ENCODE measurements at places on chromosomes 5 and 9.

- no peak for DNase-seq
Measured at GRCh38 chr9:112900901-112901300, 10.2 kb upstream of the SLC46A2 start.

GRCh38 chr5:55338092-55338613 is 30.4 kb downstream of the MTREX start:
- DNase-seq: no peak

DNA sequence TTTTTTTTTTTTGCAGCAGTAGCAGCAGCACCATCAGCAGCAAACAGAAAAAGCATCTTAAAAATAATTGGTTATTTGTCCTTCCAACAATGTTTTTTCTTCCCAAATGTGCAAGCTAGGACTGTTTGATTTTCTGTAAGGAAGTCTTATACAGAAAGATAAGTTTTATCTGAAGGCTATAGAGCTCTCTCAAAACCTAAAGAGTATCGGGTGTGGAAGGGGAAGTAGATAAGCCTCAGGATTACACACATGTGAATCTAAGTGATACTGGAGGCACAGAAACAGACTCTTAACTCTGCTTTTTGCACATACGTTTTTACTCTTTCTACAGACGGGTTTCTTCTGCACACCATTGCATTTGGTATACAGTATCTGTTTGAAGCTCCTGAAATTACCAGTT is 184.4 kb upstream of the FTMT start:
- no peak for DNase-seq

- no peak for DNase-seq
Measured at GRCh38 chr9:33133186-33133585, 34.0 kb downstream of the B4GALT1 start.

DNA sequence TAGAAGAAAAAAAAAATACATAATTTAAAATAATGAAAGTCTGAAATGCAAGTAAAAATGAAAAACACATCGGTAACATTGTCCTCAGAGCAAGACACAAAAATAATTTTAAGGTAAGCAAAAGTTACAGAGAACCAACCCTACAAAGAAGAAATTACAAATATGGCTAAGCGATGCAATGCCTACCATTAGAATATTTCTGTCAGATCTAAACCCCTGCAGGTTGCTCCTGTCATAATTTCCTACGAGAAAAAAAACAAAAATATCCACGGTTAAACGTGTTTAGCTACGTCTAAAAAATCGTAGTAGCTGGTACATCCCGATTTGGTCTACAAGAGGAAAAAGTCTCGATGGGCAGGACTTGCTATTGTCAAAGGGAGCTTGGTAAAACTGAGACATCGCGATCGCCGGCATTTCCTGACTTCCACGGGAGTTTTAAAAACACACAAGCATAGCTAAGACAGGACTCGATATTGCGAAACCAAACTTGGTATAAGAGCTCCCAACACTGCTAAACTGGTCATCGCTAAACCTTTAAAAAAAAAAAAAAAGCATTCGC is 1.1 kb upstream of the ANXA2R start:
- DNase-seq: no peak

DNA sequence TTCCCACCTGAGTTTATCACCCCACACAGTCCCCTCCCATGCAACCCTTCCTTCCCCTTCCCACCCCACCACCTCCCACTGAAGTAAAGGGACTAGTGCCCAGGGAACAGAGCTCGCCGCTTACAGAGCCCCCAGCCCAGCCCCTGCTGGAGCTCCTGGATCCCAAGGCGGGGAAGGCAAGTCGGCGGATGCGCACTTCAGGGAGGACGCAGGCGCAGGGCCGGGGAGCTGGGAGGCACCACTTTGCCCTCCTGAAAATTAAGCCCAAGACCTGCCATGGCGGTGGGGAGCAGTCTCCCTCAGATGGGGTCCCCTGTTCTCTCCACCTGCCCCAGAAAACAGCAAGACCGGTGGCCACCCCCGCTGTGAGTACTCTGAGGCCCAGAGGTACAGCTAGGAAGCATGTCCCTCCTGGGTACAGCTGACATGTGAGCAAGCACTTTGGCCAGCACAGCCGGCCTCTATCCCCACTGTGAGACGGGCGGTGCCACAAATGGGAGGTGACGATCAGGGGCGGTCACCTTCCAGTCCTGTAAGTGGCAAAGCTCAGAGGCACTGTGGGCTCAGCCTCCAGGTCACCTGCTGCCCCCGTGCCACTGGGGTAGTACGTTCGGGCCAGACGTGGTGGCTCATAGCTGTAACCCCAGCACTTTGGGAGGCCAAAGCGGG is 45.9 kb downstream of the COL23A1 start:
- no peak for DNase-seq

- no peak for DNase-seq
Measured at GRCh38 chr9:136204838-136205706, at the start of gene LHX3. LHX3 (minus strand) TSS chr9:136205128; CDS start chr9:136205012, 116 bp downstream.

DNA sequence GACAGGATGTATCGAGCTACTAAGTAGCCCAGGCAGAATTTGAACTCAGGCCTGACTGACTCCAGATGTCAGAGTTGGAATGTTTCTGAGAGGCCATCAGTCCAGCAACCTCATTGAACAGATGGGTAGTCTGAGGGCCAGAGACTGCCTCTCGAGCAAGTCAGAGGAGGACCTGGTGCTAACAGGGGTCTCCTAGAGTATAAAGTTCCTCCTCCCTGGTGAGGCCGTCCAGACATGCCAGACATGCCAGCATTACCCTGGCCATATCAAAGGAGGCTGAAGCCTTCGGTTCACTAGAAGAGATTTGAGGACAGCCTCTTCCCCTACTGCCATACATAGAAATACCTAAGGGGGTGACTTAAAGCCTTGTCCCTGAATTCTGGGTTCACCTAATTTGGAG is 81.2 kb downstream of the ZNF618 start:
- no peak for DNase-seq

GRCh38 chr9:1875251-1875851 is 139.8 kb upstream of the SMARCA2 start:
- DNase-seq: no peak

GRCh38 chr5:119273391-119273839 is 82.4 kb upstream of the TNFAIP8 start:
- no peak for DNase-seq
